ENCODE measurements at places on chromosomes 1 and 21. TPM values are rescaled to one million over a fixed set of nuclear protein-coding genes. Genes with fewer than 3 reads are reported as not detected.
A peak's percentile ranks its signal among the peaks of the same experiment; 100 is the strongest.

- H3K27ac ChIP-seq, result no peak overlapping the region
- H3K4me1 ChIP-seq, result no peaks in the 10 kb centered on the region
- no peak for DNase-seq
- no peak overlapping the region for H3K4me3 ChIP-seq
- no peaks in the 10 kb centered on the region for H3K36me3 ChIP-seq
Observed at GRCh38 chr1:209513226-209513625, 70.3 kb upstream of the CAMK1G start.

Gene PCSK9
- total RNA-seq, result 10.1 TPM

DNA sequence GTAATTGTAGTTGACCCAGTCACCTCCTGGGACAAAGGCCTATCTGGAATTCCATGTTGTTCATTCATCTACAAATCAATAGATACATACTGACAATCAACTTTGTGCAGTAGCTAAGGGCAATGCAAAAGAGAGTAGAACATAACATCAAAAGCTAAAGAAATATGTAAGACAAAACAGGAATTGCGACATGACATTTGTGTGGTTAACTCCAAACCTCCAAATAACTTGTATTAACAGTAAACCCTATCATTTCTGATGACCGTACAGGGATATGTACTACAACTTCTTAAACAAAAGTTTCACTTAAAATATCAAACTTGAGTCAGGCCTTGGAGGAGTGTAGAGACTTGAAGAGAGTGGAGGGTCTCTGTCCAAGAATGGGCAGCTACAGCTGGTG is 317.6 kb downstream of the SPATA17 start:
- no peak overlapping the region for H3K4me3 ChIP-seq
- no peak overlapping the region for H3K27ac ChIP-seq
- no peaks in the 10 kb centered on the region for H3K27me3 ChIP-seq
- no peak for DNase-seq
- no peaks in the 10 kb centered on the region for H3K36me3 ChIP-seq

GRCh38 chr1:154145986-154146385 is 8.9 kb downstream of the NUP210L start:
- DNase-seq, result no peak
- H3K4me1 ChIP-seq, result no peaks in the 10 kb centered on the region
- no peak overlapping the region for H3K4me3 ChIP-seq

DNA sequence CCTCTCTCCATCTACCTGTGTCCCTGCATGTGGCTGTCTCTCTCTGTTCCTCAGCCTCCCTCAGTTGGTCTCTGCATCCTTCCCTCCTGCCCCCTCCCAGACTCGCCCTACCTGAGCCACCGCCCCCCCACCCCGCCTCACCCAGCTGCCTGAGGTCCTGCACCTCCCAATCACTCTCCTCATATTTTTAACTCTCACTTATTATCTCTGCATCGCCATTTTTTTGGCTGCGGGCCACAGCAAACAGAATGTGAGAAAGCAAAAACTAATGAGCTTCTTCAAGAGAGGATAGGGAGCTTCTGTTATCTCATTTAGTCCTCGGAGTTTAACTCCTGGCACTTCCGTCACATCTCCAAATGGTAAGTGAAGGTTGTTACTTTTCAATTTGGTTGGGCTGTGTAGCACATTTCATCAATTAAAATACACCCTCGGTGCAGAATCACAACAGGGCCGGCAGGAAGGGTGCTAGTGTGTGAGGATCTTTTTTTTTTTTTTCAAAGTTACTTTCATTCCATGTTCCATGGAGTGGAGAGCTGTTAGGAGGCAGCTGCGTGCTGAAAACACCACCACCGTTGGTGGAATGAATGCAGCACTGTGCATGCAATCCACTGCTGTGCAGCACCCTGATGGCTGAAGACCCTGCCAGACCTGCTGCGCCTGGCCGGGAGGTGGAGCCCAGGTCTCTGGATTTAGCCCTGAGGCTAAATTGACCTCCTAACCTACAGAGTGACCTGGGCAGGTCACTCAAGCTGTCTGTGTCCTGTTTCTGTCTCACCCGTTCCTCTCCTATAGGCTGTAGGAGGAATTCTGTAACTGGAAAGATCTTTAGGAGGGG is 157.2 kb upstream of the NFIA start:
- H3K27me3 ChIP-seq, result no peaks in the 10 kb centered on the region
- no peak overlapping the region for H3K27ac ChIP-seq
- H3K4me1 ChIP-seq, result peaks cover 14% of the 10 kb centered on the region

Gene COA7
- 7.2 TPM for total RNA-seq

DNA sequence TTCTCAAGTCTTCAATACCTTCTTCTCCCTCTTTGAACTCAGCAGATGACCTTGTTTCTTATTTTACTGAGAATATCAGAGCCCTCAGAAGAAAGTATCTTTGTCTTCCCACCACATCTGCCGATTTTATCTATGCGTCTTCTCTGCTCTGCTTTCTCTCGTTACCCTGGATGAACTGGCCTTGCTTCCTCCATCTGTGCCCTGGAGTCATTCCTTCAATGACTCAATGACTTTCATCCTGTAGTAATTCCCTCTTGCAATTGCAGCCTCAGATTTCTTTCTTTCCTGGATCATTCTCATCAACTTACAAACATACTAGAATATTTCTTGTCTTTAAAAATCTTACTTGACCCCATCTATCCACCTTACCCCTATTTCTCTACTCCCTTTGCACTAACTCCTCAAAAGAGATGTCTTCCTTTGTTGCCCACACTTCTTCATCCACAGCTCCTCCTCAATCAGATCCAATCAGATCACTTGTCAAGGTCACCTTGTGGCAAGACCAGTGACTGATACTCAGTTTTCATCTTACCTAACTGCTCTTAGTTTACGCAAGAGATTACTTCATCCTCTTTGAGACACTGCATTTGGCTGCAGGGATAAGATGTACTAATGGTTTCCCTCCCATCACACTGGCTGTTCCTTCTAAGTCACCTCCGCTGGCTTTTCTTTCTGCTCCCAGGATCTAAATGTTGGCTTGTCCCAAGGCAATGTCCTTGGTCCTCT is 8.2 kb upstream of the TGFBR3 start:
- H3K27me3 ChIP-seq, result no peaks in the 10 kb centered on the region
- no peak overlapping the region for H3K27ac ChIP-seq
- DNase-seq, result no peak
- H3K36me3 ChIP-seq, result no peaks in the 10 kb centered on the region
- no peak overlapping the region for H3K4me3 ChIP-seq

Gene S100A9
- 38.0 TPM for total RNA-seq

GRCh38 chr1:7956218-7957032 is 5.1 kb upstream of the PARK7 start:
- H3K4me3 ChIP-seq, result no peak overlapping the region
- DNase-seq, result no peak
- H3K36me3 ChIP-seq, result no peaks in the 10 kb centered on the region

Gene TSPEAR
- total RNA-seq, result 0.25 TPM

DNA sequence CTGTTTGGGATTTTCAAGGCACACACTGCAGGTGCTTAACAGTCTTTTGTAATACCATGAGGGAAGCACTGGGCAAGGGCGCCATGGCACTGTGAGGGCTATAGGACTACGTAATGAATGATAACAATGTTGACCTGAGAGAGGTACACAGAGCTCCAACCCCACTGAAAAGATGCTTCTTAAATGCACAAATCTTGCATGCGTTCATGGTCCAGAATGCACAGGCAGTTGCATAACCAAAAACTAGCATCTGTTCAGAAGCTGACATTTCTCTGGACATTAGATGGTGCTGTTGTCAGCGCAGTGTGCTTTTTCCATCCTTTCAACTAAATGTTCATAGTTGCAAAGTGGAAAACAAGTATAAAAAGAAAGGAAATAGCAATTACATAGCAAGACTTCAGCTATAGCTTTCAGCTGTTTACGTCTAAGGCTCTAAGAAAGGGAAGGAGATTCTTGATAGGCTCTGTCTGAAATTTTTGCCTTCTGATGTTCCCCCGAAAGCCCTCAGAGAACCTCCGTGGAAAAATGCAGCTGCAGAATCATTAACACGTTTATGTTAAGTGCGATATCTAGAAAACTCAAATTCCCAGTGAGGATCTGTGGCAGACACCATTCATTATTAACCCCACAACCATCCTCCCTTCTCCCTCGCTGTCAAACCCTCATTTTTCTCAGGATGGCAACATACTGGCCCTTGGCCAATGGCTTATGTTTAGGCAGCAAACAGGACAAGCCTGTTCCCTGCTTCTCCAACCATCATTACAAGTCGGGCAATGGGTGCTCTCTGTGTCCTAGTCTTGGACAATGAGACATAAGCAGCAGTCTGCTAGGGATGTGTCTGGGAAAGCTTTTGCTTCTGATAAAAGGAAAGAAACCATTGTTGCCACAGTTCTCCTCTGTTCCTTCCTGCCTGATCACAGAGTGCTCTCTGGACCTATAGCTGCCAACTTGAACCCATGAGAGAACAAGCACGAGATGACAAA is 8.2 kb upstream of the TARBP1 start:
- H3K27ac ChIP-seq, result peak overlapping the region; percentile 33
- H3K4me3 ChIP-seq, result no peak overlapping the region
- H3K27me3 ChIP-seq, result no peaks in the 10 kb centered on the region
- H3K4me1 ChIP-seq, result no peaks in the 10 kb centered on the region

GRCh38 chr1:110118636-110119396 is 6.6 kb downstream of the UBL4B start:
- no peaks in the 10 kb centered on the region for H3K36me3 ChIP-seq
- H3K4me3 ChIP-seq, result no peak overlapping the region
- no peak overlapping the region for H3K27ac ChIP-seq
- DNase-seq, result no peak
- no peaks in the 10 kb centered on the region for H3K4me1 ChIP-seq

DNA sequence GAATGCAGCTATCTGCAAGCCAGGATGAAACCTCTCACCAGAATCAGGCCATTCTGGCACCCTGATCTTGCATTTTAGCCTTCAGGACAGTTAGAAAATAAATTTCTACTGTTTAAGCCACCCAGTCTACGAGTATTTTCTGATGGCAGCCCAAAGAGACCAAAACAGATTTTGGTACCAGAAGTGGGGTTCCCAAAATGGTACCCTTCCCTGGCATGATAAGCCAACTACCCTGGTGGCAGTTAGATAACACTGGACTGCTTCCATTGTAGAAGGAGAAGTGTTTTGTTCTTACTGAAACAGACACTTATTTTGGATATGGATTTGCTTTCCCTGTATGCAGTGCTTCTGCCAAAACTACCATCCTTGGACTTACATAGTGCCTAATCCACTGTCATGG is 115.0 kb downstream of the CSMD2 start:
- no peak overlapping the region for H3K27ac ChIP-seq
- no peaks in the 10 kb centered on the region for H3K4me1 ChIP-seq
- no peaks in the 10 kb centered on the region for H3K36me3 ChIP-seq
- no peak for DNase-seq
- no peak overlapping the region for H3K4me3 ChIP-seq

Gene DMBX1
- not detected for total RNA-seq

GRCh38 chr1:234498448-234499118 is 19.6 kb upstream of the TARBP1 start:
- H3K4me1 ChIP-seq, result no peaks in the 10 kb centered on the region
- no peaks in the 10 kb centered on the region for H3K27me3 ChIP-seq
- no peak for DNase-seq
- H3K4me3 ChIP-seq, result no peak overlapping the region

Gene A3GALT2
- not detected for total RNA-seq

- no peak overlapping the region for H3K27ac ChIP-seq
- no peaks in the 10 kb centered on the region for H3K36me3 ChIP-seq
- DNase-seq, result no peak
- H3K4me1 ChIP-seq, result no peaks in the 10 kb centered on the region
- no peaks in the 10 kb centered on the region for H3K27me3 ChIP-seq
Observed at GRCh38 chr1:90613371-90613770, 103.7 kb downstream of the BARHL2 start.

Gene CACNA1S
- not detected for total RNA-seq

Gene CELSR2
- 4.8 TPM for total RNA-seq

DNA sequence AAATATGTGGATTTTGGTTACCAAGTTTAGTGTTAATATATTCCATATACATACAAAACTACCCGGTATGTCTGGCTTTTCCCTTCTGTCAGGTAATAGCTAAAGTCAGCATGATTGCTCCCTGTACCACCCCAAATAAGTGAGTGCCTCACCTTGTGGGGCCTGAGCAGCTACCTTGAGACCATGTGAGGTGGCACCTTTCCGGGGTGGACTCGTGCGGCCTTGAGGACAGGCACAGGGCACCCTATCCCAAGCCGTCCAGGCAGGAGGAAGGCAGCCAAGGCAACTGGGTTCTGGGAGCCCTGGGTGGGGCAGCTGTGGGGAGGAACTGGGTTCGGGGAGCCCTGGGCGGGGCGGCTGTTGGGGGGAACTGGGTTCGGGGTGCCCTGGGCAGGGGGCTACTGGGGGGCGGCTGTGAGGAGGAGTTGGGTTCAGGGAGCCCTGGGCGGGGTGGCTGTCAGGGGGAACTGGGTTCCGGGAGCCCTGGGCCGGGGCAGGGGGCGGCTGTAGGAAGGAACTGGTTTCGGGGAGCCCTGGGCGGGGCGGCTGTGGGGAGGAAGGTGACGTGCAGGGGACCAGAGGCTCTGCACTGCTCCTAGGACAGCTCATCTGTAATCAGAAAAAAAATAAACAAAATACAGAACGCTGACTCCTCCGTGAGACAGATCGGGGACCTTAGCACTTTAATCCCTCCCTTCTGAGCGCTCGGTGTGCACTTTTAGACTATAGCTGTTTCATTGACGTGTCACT is 63.3 kb downstream of the POFUT2 start:
- H3K4me3 ChIP-seq, result no peak overlapping the region
- H3K4me1 ChIP-seq, result no peaks in the 10 kb centered on the region
- peaks cover 3% of the 10 kb centered on the region for H3K27me3 ChIP-seq

Gene FCRL4
- not detected for total RNA-seq
